ENCODE measurements at places on chromosomes 16 and 17.

- DNase-seq, result peak; percentile 71
Measured at GRCh38 chr16:23435500-23435899, 17.5 kb downstream of the COG7 start.

DNA sequence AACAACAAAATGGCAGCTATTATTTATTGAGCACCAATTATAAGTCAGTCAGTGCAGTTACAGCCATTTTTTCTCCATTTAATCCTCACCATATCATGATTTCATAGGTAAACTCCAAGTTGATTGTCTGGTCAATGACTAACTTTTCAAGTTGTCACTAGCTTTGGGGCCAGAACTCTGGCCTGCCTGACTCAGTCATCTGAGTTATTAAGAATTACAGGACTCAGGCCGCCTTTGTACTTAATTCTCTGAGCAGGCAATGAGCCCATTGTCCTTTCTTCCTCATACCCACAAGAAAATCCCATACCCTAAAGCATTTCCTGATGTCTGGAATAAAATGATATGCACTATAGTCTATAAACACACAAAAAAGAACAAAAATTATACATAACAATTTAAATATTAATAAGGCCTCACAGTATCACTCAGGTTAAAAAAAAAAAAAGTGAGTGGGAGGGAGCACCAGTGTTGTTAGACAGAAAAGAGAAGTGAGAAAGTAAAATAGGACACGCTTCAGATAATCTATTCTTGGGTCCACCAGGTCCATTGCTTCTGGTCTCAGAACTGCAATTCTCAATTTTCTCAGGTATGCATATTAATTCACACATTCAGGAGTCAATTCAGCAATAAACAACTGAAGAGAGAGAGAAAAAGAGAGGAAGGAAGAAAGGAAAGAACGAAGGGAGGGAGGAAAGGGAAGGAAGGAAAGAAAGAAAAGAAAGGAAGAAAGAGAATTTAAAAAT, 70.2 kb downstream of the SPAG9 start:
- DNase-seq, result no peak

DNA sequence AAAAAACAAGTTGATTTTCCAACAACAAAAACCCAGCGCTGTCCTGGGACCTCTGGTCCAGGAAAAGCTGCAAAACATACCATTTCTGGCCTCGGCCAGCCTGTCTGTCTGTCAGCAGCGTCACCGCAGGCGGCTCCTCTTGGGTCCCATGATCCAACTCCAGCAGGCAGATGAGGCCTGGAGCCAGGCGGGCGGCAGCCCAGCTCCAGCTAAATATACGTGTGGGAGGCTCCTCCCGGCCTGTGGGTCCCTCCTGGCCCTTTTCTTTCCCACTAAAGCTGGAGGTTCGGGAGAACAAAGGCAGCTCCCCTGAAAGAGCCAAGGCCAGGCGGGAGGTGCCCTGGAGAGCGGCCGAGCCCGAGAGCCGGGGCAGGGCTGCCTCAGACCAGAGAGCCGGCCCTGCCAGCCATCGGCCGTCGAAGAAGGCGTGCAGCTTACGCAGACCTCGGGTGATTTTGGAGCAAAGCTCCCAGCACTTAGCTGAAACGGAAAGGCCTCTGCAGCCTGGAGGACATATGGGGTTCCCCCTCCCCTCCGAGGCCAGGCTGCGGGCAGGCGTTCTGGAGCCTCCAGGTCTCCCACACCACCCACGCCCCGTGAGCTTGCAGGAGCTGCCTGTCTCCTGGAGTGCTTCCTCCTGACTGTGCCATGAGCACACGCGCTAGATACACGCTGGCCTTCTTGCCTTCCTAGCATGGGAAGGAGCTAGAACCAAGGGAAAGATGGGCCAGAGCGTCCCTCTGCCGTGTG, 19.9 kb upstream of the JPH3 start:
- peak; percentile 34 for DNase-seq

DNA sequence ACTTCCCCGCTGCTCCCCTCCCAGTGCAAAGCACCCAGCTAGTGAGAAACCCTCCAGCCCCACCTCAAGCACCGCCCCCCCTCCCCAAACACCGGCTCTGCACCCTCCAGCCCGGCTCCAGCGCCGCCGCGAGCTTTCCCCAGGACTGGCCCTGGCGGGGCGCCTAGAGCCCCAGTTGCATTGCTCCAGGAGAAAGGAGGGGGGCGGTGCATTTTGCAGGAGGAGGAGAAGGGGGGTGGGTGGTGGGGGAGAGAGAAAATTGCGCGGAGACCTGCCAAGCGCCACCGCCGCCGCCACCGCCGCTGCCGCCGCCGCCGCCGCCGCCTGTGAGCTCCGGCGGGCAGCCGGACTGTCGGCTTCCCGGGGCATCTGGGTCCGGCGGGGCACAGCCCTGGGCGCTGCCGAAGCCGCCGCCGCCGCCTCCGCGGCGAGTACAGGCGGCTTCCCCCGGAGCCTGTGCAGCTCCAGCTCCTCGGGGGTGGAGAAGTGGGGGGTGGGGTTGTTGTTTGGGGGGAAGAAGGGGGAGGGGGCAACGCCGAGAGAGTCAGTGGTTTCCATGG, 333 bp upstream of the NOG start:
- peak; percentile 17 for DNase-seq

- DNase-seq, result no peak
Measured at GRCh38 chr16:84680165-84680842, 19.5 kb upstream of the USP10 start.

DNA sequence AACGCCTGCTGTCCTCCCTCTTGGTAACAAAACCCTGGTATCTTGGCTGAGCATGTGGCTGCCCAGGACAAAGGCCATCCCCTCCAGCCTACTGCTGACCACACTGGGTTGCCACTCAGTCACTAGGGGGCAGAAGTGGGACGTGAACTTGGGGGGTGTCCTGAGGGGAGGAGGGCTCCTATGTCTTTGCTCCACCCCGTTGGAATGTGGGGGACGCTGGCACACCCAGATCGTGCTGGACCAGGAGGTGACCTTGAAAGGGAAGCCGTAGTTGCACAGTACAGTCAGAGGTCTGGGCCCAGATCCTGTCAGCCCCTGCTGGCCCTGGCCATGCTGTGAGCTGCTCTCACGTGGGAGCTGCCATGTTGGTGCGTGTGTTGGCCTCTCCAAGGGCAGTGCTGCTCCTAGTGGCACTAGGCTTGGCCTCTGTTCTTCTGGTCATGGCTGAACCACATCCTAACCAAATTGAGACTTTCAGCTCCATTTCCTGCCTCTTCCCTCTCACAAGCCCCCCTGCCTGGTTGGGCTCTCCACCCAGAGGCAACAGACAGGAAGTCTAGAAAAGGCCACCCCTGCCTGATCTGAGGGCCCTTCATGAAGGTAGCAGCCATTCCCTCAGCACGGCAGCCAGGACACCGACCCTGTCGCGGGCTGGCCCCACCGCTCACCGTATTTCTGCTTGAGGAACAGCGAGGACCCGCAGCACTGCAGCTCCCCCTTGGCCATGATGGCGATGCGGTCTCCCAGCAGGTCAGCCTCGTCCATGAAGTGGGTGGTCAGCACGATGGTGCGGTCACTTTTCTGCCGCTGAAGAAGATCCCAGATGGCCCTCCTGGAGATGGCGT, 29.0 kb upstream of the RNPS1 start:
- peak; percentile 49 for DNase-seq

GRCh38 chr16:1992704-1993317, 3.0 kb downstream of the SYNGR3 start:
- DNase-seq, result no peak

- no peak for DNase-seq
Measured at GRCh38 chr17:62714016-62714777, 86.7 kb downstream of the MRC2 start.

GRCh38 chr16:67166598-67167168, 2.1 kb downstream of the HSF4 start:
- no peak for DNase-seq

Data from body of pancreas (tissue), 4 donors.